DND-41 (cell line): ENCODE measurements at places on chromosomes 2 and 18.
A peak's percentile ranks its signal among the peaks of the same experiment; 100 is the strongest.

DNA sequence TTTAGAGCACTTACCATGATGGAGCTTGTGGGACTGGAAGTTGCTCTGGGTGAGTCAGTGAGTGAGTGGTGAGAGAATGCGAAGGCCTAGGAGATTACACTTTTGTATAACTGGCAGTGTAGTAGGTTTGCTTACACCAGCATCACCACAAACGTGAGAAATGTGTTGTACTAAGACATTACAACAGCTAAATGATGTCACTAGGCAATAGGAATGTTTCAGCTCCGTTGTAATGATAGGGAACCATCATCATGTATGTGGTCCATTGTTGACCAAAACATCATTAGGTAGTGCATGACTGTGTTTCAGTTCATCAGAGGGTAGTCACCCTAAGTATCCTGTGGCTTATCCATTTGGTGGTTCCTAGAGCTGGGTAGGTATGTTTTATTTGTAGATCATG lies 11.9 kb downstream of the ZNF407 start:
- H3K4me1 ChIP-seq, result no peaks in the 10 kb centered on the region
- no peaks in the 10 kb centered on the region for H3K27me3 ChIP-seq
- no peak for DNase-seq
- no peaks in the 10 kb centered on the region for H3K36me3 ChIP-seq
- no peak overlapping the region for H3K27ac ChIP-seq

DNA sequence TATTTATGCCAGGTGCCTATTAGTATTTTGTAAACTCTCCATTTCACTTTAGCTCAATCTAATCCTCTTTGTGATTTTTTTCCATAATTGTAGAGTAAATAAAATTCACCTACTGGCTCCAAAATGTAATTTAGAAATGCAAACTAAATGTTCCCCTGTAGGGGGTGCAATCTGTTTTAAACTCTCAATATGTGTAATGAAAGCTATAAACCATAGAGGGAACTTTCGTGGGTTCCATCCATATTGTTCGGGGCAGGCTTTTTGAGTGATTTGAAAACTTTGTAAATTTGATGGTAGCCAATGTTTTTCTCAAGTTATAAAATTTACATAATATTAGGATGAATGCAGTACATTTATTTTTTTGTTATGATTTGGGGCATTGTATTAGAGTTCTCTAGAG lies 49.4 kb downstream of the TSPYL6 start:
- H3K36me3 ChIP-seq, result no peaks in the 10 kb centered on the region
- no peak for DNase-seq
- H3K27me3 ChIP-seq, result no peaks in the 10 kb centered on the region

DNA sequence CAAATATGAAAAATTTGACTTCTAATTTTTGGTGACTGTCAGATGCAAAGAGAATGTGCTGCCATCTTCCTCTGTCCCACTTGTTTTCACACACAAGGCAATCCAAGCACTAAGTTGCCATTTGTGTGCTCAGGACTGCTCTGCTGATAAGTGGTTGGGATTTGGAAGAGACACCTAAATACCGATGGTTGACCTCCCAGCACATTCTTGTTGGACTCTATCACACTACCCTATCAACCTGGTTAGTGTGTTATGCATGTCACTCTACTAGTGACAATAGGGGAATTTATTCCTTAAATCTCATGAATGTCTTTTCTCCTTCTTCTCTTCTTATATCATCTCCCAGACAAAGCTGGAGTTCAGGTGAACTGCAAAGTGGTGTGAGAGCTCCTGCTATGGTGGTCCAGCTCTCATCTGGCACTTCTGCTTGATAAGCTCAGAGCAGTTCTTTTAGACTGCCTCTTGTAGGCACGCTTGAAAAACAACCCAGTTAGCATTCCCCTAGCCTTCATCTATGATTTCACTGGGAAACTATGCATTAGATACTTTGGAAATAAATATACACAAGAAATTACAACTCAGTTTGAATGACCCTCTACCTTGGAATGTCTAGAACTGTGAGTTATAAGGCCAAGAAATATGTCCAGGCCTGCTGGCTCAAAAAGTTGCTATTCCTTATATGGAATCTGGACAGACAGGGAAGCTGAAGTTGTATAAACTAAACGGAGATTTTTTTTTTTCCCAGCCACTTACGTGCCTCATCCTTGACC lies 404.8 kb downstream of the MEIS1 start:
- no peak overlapping the region for H3K4me3 ChIP-seq
- H3K4me1 ChIP-seq, result no peaks in the 10 kb centered on the region
- H3K27me3 ChIP-seq, result no peaks in the 10 kb centered on the region
- no peak overlapping the region for H3K27ac ChIP-seq
- no peaks in the 10 kb centered on the region for H3K36me3 ChIP-seq

DNA sequence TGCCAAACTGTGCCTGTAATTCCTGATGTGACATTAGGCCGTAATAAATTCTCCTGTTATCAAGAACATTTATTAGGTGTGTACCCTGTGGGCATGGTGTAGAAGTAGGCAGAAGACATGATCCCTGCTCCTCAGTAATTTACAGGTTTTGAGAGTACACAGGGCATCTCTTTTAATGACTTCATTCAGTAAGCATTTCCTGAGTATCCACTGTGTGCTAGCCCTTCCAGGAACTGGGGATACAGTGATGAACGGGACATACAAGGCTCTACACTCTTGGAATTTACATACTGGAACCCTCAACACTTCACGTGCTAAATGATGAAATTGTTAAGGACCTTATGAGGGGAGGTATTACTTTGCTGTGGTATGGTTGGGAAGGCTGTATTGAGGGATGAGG lies 30.2 kb downstream of the DIS3L2 start:
- no peak overlapping the region for H3K27ac ChIP-seq
- H3K36me3 ChIP-seq, result no peaks in the 10 kb centered on the region
- H3K4me1 ChIP-seq, result no peaks in the 10 kb centered on the region
- H3K4me3 ChIP-seq, result no peak overlapping the region

DNA sequence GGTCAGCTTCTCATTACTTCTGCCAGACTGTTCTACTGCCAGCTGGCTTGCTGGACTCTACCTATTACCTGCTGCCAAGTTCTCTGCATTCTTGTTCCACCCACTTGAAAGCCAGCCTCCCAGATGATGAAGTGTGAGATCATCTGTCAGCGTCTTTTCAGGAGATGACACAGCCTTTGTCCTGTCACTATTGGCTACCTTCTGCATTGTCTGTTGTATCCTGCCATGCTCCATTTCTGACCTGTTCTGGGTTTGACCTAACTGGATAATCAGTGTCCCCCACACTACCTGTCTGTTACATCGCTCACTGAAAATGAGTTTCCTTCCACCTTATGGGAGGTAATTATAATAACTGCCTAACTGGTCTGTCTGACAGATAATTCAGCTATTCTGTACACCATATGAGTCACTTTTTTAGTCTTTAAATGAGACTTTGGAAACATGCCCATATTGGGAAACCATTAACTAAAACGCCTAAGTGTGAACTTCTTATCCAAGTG lies 520.6 kb downstream of the METTL4 start:
- H3K27me3 ChIP-seq, result no peaks in the 10 kb centered on the region
- no peak overlapping the region for H3K4me3 ChIP-seq
- H3K4me1 ChIP-seq, result peaks cover 16% of the 10 kb centered on the region

- no peaks in the 10 kb centered on the region for H3K27me3 ChIP-seq
- no peaks in the 10 kb centered on the region for H3K36me3 ChIP-seq
- DNase-seq, result peak; percentile 45
- no peak overlapping the region for H3K4me3 ChIP-seq
- no peaks in the 10 kb centered on the region for H3K4me1 ChIP-seq
Observed at GRCh38 chr2:117785740-117786139, 28.8 kb upstream of the DDX18 start.

- peaks cover 3% of the 10 kb centered on the region for H3K27me3 ChIP-seq
- no peaks in the 10 kb centered on the region for H3K36me3 ChIP-seq
- no peaks in the 10 kb centered on the region for H3K4me1 ChIP-seq
- no peak overlapping the region for H3K4me3 ChIP-seq
- no peak overlapping the region for H3K27ac ChIP-seq
Observed at GRCh38 chr2:48199070-48199469, 292.8 kb upstream of the FBXO11 start.

DNA sequence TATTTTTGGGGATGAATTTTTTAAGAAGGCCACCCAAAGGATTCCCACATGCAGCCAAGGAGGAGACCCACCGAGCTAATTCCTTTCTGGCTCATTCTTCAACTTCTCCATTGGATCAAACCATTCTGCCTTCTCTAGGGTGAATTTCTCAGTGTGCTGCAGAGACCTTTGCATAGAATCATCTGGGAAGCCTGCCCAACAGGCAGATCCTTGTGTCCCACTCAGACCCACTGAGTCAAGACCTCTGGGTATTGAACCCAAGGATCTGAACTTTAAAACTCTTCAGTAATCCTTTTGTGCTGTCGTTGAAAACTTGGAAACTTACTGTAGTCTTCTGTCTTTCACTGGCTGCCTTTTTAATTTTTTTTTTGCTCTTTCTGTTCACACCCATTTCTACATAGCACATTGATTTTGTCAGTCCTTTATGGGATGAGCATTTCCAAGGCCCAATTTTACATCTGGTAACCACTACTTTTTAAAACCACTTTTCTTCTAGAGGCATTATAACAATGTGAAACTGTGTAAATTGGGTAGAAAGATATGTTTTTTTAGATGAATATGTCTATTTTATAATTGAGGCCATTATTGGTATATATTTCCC lies 120.2 kb downstream of the TSN start:
- H3K27ac ChIP-seq, result no peak overlapping the region
- no peaks in the 10 kb centered on the region for H3K4me1 ChIP-seq
- H3K36me3 ChIP-seq, result no peaks in the 10 kb centered on the region
- no peak overlapping the region for H3K4me3 ChIP-seq
